ENCODE measurements at places on chromosomes 11 and 22. TPM values are rescaled to one million over a fixed set of nuclear protein-coding genes. Genes with fewer than 3 reads are reported as not detected.

- DNase-seq: no peak
Observed at GRCh38 chr11:108944471-108945178, 279.8 kb downstream of the DDX10 start.

- DNase-seq: no peak
Observed at GRCh38 chr11:31874631-31875191, 63.6 kb upstream of the PAX6 start.

GRCh38 chr11:15967966-15968365 lies 388.4 kb downstream of the SOX6 start:
- no peak for DNase-seq

CRYAB gene
- total RNA-seq: 60.2 TPM

DNA sequence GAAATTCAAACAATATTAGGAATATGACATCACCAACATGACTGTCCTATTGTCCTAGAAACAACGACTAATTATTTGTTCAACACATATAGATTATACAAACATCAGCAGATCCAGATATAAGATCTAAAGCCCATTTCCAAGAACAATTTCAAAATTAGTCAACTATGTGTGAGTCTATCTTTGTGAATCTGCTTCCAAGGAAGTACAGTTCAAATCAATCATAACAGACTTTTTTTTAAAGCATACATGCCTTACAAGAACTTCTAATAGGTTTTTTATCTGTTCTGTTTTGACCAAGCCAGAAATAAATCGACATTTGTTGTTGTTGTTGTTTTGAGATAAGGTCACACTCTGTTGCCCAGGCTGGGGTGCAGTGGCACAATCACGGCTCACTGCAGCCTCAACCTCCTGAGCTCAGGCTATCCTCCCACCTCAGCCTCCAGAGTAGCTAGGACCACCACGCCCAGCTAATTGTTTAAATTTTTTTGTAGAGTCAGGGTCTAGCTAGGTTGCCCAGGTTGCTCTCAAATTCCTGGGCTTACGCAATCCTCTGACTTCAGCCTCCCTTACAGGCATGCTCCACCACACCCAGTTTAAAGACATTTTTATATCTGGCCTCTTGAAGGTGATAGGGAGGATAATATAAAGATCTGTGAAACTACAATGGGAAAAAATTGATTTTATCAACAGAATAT lies 54.8 kb downstream of the DENND5A start:
- DNase-seq: no peak

DNA sequence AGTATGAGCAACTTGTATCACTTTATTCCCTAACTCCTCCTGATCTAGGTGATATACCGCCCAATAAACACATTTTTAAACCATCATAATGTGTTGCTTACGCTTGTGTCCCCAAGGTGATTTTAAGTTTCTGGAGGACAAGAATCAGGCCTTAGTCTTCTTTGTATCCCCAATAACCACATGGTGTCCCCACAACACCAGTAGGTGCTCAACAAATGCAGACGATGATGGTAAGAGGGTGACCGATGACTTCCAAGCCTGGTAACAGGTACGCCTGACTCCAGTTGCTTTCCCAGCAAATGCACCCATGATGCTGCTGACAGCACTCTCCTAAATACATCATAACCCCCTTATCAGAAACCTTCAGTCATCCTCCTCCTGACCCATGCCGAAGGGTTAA lies 64.2 kb downstream of the EFCAB6 start:
- no peak for DNase-seq

SLN gene
- not detected for total RNA-seq

TCP11L1 gene
- total RNA-seq: 14.1 TPM

GAL gene
- 0.38 TPM for total RNA-seq

DNA sequence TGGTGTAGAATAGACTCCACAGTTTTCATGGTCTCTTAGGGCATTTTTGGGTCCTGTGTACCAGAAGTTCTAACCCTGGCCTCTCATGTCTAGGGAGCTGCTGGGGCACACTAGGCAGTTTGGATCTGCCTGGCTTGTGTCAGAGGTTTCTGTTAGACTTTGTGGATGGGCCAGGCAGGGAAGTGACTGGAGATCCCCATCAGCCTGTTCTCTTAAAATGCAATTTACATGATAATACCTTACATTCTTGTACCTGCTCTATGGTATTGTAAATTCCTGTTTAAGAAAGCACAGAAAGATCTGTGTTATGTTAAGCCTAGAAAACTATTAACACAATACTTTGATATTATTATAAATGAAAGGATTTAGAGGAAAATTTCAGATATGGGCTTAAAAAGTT lies 104.0 kb downstream of the ARHGAP42 start:
- DNase-seq: no peak

DGCR6 gene
- total RNA-seq: 2.2 TPM

WNT11 gene
- 50.5 TPM for total RNA-seq

BTBD18 gene
- not detected for total RNA-seq

DNA sequence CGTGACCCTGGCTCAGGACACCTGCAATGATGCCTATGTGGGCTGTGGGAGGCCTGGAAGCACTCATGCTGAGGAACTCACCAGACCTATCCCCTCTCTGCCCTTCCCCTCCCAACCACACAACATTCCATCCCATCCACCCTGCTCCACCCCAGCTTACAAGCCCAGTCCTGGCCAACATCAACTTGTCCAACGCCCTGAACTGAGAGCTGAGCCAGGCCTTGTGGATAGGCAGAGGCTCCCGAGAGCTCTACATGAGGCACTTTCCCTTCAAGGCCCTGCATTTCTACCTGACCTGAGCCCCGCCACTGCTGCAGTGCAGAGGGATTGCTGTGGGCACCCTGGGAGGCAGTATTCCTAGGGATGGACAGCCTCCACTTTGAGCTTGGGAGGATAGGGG lies 112.4 kb downstream of the PDE2A start:
- no peak for DNase-seq

- DNase-seq: no peak
Observed at GRCh38 chr11:35326266-35326879, 93.0 kb downstream of the SLC1A2 start.

DNAJC4 gene
- 35.0 TPM for total RNA-seq

OR51A4 gene
- not detected for total RNA-seq

DNA sequence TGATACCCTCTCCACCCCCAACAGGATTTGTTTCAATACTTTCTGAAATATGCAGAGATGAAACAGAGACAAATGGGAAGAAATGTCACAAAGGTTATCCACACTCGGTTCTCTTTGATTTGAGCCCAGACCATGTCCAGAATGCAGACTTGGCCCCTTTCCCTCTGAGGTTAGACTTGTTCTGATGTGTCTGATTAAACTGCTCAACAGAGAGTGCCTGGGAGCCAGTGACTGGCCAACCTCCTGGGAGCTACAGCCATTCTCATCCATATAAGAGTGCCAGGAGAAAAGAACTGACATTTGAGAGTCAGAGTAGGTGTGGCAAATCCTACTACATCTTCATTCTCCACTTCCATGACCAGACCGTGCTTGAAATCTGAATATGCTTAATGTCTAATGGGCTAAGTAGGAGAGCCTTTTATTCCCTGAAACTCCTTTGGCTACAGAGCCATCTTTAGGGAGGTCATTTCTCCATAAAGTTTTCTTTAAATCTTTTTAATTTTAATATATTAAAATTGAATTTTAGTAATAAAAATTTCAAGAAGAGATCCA lies 201.4 kb downstream of the BLID start:
- DNase-seq: no peak
